ENCODE measurements at places on chromosomes 5 and 9.

GRCh38 chr5:52674815-52675545 lies 112.7 kb upstream of the ITGA1 start:
- no peak for DNase-seq
- no peak overlapping the region for H3K27ac ChIP-seq
- no peaks in the 10 kb centered on the region for H3K4me1 ChIP-seq
- no peaks in the 10 kb centered on the region for H3K36me3 ChIP-seq

DNA sequence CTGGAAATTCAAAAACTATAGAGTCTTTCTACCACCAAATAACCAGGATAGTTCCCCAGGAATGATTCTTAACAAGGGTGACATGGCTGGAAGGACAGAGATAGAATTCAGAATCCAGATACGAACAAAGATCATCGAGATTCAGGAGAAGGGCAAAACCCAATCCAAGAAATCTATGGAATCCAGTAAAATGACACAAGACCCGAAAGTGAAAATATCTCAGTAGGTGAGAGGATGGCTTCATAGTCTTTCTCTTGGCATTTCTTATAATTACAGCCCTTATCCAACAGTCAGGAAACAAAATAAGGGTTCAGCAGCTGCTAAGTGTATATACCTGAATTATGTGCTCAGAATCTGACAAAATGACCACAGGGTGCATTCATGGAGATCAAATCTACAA lies 81.8 kb downstream of the FAM174A start:
- no peaks in the 10 kb centered on the region for H3K27me3 ChIP-seq
- no peak overlapping the region for H3K27ac ChIP-seq
- no peak for DNase-seq
- no peak overlapping the region for H3K4me3 ChIP-seq
- H3K4me1 ChIP-seq = no peaks in the 10 kb centered on the region

DNA sequence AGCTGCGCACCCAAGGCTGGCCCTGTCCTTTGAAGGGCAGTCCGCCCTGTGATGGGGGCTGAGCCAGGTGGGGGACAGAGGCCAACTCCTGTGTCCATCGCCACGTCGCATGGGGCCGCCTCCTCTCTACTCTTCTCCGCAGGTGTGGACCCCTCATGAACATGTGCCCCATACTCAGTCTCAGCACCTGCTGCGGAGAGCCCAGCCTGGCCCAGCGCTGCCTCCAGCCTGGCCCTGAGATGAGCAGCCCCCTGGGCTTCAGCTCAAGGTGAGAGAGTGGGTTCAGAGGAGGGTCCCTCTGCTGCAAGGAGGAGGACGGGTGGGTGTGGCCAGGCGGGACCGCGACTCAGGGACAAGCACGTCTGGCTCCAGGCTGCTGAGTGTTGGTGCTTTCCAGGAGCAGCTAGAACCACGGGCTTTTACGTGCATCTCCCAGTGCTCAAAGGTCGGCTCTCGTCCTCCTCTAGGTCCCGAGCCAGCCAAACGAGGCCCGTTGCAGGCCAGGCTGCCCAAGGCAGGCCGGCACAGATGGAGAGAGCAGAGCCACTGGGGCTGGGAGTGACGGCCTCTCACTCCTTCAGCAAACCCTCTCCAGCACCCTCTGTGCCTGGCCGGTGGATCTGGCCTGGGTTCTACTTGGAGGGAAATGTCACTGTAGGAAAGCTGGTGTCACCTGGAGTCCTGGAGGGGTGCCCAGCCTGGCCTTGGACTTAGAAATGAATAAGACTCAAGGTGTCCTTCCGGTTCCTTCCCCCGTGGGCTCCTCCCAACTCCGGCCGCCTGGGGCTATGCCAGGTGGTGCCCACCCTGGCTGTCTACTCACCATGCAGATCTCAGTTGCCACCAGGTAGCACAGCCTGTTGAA lies 48.9 kb upstream of the RNF130 start:
- no peak overlapping the region for H3K27ac ChIP-seq
- no peak overlapping the region for H3K4me3 ChIP-seq
- no peaks in the 10 kb centered on the region for H3K4me1 ChIP-seq
- no peaks in the 10 kb centered on the region for H3K36me3 ChIP-seq
- H3K27me3 ChIP-seq = no peaks in the 10 kb centered on the region

DNA sequence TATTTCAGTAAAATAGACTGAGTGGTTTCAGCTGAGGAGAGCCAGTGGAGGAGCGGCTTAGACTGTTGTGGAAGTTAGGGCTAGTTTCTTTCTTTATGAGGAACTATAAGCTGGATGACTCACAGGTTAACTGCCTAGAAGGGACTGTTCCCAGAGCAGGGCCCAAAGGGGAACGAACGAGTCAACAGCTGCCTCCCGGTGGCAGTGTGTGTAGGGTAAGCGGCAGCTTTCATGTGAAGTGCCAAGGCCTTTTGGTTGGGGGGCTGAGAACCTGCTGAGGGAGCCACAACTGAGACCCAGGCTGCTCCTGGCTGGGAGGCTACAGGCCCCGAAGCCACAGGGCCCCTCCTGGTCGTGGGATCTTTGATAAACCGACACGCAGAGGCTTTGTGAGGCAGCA lies 7.0 kb downstream of the SQSTM1 start:
- H3K27ac ChIP-seq = no peak overlapping the region
- H3K36me3 ChIP-seq = peaks cover 80% of the 10 kb centered on the region
- no peaks in the 10 kb centered on the region for H3K27me3 ChIP-seq
- no peak overlapping the region for H3K4me3 ChIP-seq

DNA sequence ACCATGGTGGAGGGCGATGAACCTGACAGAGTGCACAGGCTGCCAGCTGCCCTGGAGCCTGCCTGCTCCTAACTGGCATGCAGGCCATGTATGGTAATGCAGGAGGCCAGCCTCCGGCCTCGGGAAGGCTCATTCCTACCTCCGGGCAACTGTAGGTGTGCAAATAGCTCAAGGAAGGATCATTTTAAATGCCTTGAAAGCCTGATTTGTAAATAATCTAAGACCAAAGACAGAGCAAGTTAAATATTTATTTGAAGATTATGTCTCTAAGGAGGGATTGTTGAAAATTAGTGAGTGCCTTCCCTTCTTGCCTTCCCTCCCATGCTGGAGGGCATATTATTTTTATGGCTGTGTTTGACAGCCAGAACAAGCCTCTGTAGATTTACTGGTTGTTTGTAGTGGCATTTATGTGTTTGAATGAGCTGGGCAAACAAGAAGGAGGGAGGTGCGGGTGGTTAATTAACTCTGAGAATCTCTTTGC lies 285.7 kb upstream of the TUT7 start:
- H3K27ac ChIP-seq = no peak overlapping the region
- DNase-seq = peak; percentile 61
- peaks cover 6% of the 10 kb centered on the region for H3K4me1 ChIP-seq

- H3K4me1 ChIP-seq = peaks cover 3% of the 10 kb centered on the region
- H3K27ac ChIP-seq = no peak overlapping the region
- no peak for DNase-seq
- H3K27me3 ChIP-seq = no peaks in the 10 kb centered on the region
- peaks cover 42% of the 10 kb centered on the region for H3K36me3 ChIP-seq
- no peak overlapping the region for H3K4me3 ChIP-seq
These were observed 4.0 kb downstream of the SAP30L start for GRCh38 chr5:154449786-154450185.

DNA sequence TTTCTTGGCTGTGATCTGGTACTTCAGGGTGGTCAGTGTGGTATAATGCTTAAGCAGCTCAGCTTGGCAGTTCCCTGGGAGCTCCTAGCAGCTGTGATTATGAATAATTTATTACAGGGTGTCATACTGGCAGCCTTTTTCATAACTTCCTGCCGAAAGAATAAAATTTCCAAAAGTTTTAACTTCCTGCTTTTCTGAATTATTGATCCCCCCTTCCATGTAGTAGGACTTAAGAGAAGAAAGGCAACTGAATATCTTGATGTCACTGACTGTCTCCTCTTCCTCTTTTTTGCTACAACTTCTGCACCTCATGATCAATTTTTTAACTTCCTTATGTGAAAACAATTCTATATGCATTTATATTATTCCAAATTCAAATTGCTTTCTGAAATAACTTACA lies 74.3 kb upstream of the SPEF2 start:
- peaks cover 6% of the 10 kb centered on the region for H3K27me3 ChIP-seq
- no peak overlapping the region for H3K4me3 ChIP-seq
- H3K4me1 ChIP-seq = peaks cover 3% of the 10 kb centered on the region
- H3K36me3 ChIP-seq = no peaks in the 10 kb centered on the region
- no peak overlapping the region for H3K27ac ChIP-seq
- DNase-seq = no peak

DNA sequence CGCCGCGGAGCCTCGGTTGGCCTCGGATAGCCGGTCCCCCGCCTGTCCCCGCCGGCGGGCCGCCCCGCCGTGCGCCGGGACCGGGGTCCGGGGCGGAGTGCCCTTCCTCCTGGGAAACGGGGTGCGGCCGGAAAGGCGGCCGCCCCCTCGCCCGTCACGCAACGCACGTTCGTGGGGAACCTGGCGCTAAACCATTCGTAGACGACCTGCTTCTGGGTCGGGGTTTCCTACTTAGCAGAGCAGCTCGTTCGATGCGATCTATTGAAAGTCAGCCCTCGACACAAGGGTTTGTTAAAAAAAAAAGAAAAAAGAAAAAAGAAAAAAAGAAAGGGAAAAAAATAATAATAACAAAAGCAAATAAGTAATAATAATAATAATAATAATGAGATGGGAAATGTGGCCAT lies 112.8 kb downstream of the GCNT1 start:
- no peaks in the 10 kb centered on the region for H3K4me1 ChIP-seq
- H3K36me3 ChIP-seq = no peaks in the 10 kb centered on the region
- no peak overlapping the region for H3K27ac ChIP-seq

- H3K27ac ChIP-seq = no peak overlapping the region
- H3K36me3 ChIP-seq = no peaks in the 10 kb centered on the region
- H3K4me1 ChIP-seq = peaks cover 4% of the 10 kb centered on the region
- no peaks in the 10 kb centered on the region for H3K27me3 ChIP-seq
These were observed 10.5 kb downstream of the ECSCR start for GRCh38 chr5:139451878-139452660.

- no peak for DNase-seq
- no peak overlapping the region for H3K4me3 ChIP-seq
- no peaks in the 10 kb centered on the region for H3K4me1 ChIP-seq
- H3K36me3 ChIP-seq = no peaks in the 10 kb centered on the region
- no peaks in the 10 kb centered on the region for H3K27me3 ChIP-seq
- no peak overlapping the region for H3K27ac ChIP-seq
These were observed 331.0 kb upstream of the TLE4 start for GRCh38 chr9:79240774-79241173.

- no peaks in the 10 kb centered on the region for H3K27me3 ChIP-seq
- peaks cover 42% of the 10 kb centered on the region for H3K36me3 ChIP-seq
- no peaks in the 10 kb centered on the region for H3K4me1 ChIP-seq
- no peak overlapping the region for H3K4me3 ChIP-seq
These were observed 9.4 kb upstream of the LRRTM2 start for GRCh38 chr5:138884554-138884953.

DNA sequence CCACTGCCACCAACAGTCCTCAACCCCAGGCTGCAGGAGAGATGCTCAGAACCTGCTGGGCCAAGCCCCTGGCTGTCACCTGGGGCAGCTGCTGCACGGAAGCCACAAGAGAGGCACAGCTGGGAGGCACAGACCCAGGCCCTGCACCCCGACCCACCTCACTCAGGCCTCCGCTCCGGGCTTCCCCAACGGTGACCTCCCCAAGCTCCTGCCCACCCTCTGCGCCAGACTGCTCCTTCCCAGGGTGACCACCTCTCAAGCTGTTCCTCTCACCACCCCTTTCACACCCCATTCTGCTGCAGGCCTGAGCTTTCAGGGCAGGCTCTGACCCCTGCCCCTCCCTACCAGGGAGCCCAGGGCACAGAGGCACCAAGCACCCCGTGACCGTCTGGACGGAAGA lies 33.0 kb downstream of the VAV2 start:
- H3K4me3 ChIP-seq = no peak overlapping the region
- no peaks in the 10 kb centered on the region for H3K36me3 ChIP-seq
- no peaks in the 10 kb centered on the region for H3K27me3 ChIP-seq
- no peak overlapping the region for H3K27ac ChIP-seq

DNA sequence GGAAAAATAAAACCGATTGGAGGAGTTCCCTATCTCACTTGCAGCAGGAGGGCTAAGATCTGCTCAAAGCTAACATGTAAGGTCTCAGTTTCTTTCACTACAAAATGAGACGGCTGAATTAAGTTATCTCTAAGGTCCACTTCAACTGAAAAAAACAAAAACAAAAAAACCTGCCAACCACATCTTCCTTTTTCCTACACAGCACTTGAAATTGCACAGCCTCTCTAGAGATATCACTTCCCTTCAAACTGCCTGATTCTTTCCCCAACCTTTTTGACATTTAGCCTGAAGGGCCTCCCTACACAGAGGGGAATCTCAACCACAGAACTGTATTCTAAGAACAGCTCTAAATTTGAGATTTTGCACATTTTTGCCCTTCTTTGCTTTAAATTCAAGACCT lies 227.9 kb upstream of the TARS1 start:
- no peak overlapping the region for H3K4me3 ChIP-seq
- DNase-seq = no peak
- no peak overlapping the region for H3K27ac ChIP-seq
- no peaks in the 10 kb centered on the region for H3K4me1 ChIP-seq
- no peaks in the 10 kb centered on the region for H3K27me3 ChIP-seq

DNA sequence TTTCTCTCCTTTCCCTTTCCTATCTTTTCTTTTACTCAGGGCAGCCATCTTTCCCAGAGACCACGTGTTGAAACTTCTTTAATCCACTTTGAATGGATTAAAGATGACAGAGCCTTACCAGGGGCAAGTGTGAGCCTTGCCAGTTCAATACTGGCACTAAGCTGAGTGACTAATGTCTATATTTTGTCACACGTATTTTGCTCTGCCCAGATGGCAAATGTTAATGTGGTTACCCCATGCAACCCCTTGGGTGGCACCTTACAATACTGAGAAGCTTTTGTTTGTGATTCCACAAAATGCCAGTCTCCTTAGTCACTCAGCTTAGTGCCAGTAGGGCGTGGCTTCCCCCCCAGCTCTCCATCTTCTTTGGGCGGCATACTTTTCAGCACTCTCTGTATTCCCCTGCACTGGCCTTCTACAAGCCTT lies 24.8 kb downstream of the ANXA1 start:
- H3K27ac ChIP-seq = no peak overlapping the region
- H3K36me3 ChIP-seq = no peaks in the 10 kb centered on the region
- no peak for DNase-seq
- H3K27me3 ChIP-seq = no peaks in the 10 kb centered on the region
- no peak overlapping the region for H3K4me3 ChIP-seq
- H3K4me1 ChIP-seq = no peaks in the 10 kb centered on the region

Data from endodermal cell (in vitro differentiated cells).